ENCODE measurements at places on chromosomes 16 and 17.

GRCh38 chr17:1896243-1897104 is 66.7 kb downstream of the RPA1 start:
- DNase-seq = no peak

GRCh38 chr16:71537643-71538042 is 11.4 kb downstream of the CHST4 start:
- peak; percentile 31 for DNase-seq

DNA sequence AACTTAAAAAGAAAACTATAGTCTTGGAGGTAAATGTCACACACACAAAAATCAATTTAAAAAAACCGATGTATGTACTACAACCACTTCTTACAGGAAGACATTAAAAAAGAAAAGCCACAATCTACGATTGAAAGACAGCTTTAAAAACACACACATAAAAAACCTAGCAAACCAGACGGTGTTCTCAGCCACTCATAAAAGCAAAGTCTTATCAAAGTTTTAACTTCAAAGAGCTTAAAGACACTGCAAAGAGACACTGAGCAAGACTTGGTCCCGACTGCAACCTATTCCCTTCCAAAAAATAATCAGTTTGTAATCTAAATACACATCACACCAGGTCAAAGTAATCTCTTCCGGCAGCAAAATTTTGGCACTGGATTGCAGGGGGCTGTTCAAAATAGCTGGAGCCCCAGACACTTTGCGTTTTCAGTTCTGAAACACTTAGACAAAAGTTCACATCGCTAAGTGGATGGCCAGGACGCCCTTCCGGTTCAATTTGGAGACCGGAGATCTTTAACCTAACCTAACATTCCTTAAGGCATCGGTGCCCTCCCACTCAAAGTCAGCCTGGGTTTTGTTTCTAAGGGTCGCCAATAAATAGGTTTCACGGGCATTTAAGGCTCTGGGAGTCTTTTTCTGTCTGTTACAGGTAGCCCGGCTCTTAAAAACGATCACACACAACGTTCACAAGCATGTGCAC is 2.6 kb downstream of the ZCCHC14 start:
- DNase-seq = no peak

DNA sequence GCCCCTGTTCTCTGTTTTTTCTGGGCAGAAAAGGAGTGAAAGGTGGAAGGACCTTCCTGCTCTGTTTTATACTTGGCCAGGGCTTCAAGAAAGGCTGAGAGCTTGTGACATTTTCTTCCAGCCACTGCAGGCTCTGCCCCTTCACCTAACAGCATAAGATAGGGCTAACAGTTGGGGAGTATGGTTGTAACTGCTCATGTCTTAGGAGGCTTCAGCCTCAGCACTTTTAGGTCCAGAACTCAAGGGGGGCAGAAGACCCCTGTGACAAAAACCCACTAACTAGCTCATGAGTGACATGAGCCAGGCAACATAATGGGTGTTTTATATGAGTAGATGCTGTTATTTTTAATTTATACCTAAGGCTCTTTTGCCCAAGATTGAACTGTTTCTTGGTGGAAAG is 4.9 kb downstream of the ALDOA start:
- no peak for DNase-seq

- DNase-seq = no peak
These were observed 26.1 kb downstream of the MAP2K4 start for GRCh38 chr17:12046786-12047185.

DNA sequence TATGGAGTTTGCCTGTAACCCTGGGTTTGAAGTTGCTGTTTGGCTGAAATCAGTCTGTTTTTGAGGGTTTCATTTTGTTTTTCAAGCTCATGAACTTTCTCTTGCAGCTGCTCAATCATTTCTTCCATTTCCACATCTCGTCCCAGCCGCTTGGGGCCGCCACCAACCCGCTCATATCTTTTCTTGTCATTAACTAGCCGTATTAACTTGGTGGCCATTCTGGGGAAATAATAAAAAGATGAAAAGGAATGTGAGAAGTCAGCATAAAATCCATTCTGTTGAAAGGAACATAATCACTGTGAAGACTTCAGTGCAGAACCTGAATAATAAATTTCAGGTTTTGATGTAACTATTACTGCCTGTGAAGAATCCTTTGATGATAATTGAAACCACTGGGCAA is 11.5 kb downstream of the RPGRIP1L start:
- DNase-seq = no peak
